ENCODE measurements at places on chromosomes 2 and 18.

- no peak for DNase-seq
These were observed 859.8 kb downstream of the TRIB2 start for GRCh38 chr2:13576406-13577036.

DNA sequence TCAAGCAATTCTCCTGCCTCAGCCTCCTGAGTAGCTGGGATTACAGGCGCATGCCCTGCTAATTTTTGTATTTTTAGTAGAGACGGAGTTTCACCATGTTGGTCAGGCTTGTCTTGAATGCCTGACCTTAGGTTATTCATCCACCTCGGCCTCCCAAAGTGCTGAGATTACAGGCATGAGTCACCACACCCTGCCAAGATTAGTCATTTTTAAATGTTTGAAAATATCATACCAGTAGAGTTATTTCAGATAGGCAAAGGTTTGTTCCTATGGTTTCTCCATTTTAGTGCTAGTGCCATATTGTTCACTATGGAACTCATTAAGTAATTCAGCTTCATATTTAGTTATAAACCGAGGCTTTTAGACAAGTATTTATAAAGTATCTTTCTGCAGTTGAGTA is 52.3 kb downstream of the HIBCH start:
- no peak for DNase-seq

- DNase-seq, result no peak
These were observed 39.7 kb downstream of the L3MBTL4 start for GRCh38 chr18:6374935-6375529.

DNA sequence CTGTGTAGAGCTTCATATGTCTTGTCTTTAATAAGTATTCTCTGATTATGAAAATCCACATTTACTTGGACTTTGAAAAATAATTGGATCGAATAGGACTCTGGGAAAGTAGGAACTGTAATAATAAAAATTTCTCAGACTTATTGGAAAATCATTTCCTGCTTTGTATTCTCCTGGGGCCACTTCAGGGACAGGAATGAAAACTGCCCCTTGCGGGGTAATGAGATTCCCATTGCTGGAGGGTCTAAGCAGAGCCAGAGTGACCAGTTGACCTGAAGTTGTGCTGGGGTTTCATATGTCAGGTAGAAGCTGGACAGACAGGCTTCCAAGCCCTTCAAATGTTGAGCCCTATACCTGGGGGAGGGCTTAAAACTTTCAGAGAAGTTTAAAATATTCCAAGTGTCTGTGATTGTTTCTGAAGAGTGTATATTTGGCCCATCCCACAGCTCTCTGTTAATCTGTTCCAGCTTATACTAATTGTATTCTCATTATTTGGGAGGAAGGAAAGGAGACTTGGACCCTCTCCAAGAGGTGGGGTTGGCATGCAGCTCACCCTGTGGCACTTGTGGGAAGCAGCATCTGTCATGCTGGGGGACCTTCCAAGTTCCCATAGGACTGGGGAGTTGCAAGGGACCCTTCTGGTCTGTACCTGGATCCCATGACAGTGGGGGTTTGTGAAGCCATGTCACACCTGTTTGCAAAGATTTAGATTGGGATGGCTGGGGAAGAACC is 268.7 kb upstream of the ATP5MC3 start:
- no peak for DNase-seq

DNA sequence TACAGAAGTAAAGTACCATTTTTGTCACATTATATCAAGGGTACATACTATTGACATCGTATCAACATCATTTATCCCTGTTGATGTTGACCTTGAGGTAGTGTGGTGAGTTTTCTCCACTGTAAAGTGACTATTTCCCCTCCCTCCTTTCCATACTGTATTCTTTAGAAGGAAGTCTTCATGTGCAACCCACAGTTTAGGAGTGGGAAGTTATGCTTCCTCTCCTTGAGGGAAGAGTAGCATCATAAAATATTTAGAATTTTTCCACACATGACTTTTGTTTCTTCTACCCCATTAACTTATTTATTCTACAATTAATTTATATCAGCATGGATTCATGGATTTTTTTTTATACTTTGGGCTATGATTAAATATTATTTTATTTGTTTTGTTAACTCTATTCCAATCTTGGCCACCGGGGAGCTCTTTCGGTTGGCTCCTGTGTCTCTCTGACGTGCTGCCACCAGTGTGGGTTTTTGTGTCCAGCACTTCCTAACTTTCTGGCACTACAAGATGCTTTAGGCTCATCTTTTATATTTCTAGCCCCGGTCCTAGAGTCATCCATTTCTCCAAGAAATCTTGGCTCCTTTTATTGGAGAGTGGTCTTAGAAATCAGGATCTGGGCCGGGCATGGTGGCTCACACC is 19.0 kb downstream of the AQP12B start:
- DNase-seq, result no peak

DNA sequence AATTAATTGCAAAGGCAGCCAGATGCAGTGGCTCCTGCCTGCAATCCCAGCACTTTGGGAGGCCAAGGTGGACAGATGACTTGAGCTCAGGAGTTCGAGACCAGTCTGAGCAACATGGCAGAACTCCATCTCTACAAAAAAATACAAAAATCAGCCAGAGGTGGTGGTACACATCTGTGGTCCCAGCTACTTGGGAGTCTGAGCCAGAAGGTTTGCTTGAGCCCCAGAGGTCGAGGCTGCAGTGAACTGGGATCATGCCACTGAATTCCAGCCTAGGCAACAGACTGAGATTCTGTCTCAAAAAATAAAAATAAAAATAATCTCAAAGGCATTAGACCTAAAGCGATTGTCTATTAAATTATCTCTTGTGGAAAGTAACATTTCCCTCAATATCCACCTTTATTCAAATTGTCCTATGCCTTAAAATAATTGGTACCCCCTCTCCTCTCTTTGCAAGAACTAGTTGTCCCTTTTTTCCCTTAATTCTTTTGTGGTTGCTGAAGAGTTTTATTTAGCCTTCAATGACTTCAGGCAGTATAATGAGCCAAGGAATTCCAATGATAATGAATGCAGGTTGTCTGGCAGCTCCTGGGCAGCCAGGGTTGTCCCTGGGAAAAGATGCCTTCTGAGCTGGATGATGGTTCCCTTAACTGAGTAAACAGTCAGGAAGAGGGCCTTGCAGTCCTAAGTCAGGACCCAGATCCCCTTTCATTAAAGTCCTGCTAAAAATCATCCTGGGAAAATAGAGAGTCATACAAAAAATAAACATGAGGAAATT is 32.2 kb downstream of the GPR75 start:
- DNase-seq, result no peak

- no peak for DNase-seq
These were observed 60.9 kb upstream of the MGAT5 start for GRCh38 chr2:134193006-134193405.

DNA sequence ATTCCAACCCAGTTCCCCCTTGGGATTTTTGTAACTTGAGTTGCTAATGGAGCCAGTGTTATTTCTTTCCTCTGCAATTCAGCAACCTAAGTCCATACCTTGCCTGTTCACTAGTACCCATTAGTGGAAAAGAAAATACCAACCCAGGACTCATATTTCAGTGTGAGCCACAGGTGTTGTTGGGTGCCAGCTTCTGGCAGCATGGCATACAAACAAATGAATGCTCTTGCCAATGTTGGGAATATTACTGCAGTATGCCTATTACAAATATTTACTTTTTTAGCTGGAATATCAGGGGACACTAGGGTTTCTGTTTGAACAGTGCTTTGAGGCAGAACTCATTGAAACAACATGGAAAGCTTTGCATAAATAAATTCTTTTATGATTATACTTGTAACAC is 130.2 kb downstream of the NCKAP5 start:
- no peak for DNase-seq

DNA sequence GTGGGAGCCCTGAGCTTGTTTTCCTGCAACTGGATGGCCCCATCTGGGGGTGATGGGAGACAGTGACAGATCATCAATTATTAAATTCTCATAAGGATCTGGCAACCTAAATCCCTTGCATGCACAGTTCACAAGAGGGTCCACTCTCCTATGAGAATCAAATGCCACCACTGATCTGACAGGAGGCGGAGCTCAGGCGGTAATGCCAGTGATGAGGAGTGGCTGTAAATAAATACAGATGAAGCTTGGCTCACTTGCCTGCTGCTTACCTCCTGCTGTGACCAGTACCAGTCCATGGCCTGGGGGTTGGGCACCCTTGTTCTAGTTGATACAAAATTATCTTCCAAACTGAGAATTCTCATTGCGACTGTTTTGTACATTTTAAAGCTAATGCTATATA is 258.6 kb downstream of the CTNNA2 start:
- DNase-seq, result no peak

DNA sequence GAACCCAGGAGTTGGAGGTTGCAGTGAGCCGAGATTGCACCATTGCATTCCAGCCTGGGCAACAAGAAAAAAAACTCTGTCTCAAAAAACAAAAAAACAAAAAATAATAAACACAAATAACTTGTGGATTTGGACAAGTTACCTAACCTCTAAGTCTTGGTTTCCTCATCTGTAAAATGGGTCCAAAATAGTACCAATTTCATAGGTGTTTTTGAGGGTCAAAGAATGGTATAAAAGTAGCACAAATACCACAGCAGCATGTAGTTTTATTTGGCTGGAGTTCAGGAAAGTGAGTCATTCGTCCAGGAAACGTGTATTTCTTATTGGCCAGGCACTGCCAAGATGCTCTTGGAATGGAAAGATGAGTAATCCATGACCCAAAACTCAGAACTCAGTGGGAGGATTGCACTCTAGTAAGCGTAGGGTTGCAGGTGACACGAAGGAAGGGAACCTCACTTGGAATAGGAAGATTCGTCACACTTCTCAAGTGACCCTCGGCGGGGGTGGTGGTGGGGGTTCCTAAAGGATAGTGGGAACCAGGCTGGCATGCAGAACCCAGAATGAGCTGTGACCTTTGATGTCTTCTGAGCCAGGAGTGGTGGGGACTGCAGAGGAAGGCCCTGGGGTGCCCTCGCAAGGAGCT is 24.4 kb downstream of the GRHL1 start:
- peak; percentile 18 for DNase-seq

GRCh38 chr2:58606799-58607198 is 365.7 kb upstream of the FANCL start:
- no peak for DNase-seq

DNA sequence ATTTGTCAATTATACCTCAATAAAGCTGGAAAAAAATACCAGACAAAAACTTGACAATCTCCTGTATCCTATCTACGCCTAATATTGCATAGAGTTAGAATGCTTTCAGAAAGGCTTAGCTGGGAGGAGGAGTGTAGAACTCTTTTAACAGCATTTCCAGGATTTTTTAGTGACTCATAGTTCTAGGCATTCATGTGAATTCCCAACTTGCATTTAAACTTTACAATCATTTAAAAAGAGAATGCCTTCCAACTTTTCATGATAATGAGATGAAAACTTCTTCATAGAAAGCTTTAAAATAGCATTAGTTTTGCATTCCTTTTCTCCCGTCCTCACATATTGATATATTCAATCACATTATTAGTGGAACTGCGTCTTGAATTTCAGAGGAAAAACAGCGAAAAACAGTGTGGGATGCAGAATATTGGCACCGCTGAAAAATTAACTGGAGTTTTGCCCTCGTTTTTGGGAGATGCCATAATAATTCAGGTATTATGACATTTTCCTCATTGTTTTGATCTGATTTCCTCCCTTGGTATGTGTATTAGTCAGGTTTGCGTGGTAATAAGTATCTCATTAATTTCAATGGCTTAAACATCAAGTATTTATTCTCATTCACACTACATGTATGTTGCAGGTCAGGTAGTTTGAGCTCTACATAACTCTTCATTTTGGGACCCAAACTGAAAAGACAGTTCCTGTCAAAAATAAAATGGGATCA is 293.2 kb upstream of the FIGN start:
- no peak for DNase-seq

DNA sequence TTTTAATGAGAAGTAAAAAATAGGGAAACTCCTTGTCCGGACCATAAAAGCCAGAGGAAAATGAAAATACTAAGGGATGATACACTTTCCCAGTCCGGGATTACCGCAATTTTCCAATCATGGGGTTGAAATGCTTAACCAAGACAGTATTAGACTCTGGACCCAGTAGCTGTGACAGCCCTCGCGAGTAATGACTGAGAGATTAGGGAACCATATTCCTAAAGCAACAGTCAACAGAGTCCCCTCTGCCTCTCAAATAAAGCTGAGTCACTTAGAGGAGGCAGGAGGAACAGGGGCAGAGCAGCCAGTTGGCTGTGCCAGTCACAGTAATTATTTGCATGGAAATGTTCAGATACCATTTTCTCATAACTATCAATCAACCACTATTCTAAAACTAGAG is 34.8 kb downstream of the GPATCH11 start:
- DNase-seq, result no peak

DNA sequence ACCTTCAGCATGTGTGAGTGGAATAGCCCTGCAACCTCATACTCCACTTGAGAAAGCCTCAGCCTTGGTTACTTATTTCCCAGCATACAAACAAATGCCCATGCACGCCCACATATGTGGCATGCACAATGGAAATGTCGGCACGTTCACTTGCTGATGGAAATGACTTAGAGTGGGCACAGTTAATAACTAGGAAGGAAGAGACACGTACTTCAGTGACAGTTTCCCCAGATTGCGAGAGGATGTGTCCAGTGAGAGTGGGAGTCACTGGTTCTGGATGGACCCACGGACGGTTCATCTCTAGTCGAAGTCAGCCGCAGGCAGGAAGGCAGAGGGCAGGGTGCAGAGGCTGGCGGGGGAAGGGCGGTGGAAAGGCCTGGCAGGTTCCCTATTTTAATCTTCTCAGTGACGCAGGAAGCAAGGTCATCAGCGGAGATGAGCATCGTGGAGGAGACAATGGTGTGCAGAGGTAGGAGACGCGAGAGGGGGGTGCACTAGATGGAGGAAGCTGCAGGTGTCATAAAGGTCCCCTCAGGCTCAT is 350.7 kb upstream of the MYT1L start:
- DNase-seq, result no peak

GRCh38 chr18:8357320-8357719 is 251.9 kb upstream of the RAB12 start:
- DNase-seq, result no peak

GRCh38 chr2:215567504-215567903 is 131.6 kb upstream of the FN1 start:
- DNase-seq, result no peak

GRCh38 chr2:197308996-197309690 is 1.4 kb downstream of the ANKRD44 start:
- DNase-seq, result no peak

DNA sequence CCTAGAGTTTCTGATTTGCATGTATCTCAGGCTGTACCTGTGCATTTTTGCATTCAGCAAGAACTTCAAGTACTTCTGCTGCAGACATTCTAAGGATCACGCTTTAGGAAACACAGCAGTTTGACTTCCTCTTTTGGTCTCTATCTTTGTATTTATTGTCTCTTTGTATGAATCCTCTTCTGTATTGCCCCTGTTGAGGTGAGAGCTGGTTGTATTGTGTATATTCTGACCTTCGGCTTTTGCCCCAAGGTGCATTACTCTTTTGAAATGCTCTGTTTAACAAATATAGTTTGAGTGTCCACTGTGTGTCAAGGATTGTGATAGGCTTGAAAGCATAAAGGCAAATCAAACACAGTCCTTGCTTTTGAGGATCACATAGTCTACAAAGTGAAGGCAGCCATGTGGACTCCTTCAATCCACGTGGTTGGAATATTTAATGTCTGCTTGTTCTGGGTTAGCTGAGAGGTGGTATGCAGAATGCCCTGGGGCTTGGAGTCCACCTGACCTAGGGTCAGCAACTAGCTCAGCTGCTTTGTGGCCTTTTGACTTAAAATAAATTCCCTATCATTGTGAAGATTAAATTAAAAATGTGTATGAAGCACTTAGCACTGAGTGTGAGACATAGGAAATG is 108.1 kb downstream of the LYPD6 start:
- no peak for DNase-seq

All from activated naive CD4-positive, alpha-beta T cell treated with anti-CD3 and anti-CD28 coated beads, Interleukin-2, amount 50 U/mL, for 16 hours (primary cell).